GM12878 (cell line): ENCODE measurements at places on chromosomes 6 and 20. TPM values are rescaled to one million over a fixed set of nuclear protein-coding genes. Genes with fewer than 3 reads are reported as not detected.
A peak's percentile ranks its signal among the peaks of the same experiment; 100 is the strongest.

Gene NR2E1
- not detected in 2 replicates for total RNA-seq

Gene SLC35D3
- total RNA-seq, result not detected in 2 replicates

Gene SCUBE3
- total RNA-seq, result not detected in 2 replicates

- no peak for DNase-seq
Observed at GRCh38 chr20:35511814-35512420, 17.5 kb downstream of the C20orf173 start.

Gene C20orf173
- total RNA-seq, result not detected in 2 replicates

GRCh38 chr6:5684320-5685053 is 322.2 kb downstream of the NRN1 start:
- no peak for DNase-seq

Gene MCHR2
- not detected in 2 replicates for total RNA-seq

Gene PRDM13
- 0.15 TPM in 1 of 2 replicates, not detected in the other for total RNA-seq

GRCh38 chr6:70524721-70525286 is 41.9 kb upstream of the SDHAF4 start:
- DNase-seq, result no peak

Gene SDCBP2
- 0.77 and 1.5 TPM in 2 replicates for total RNA-seq

DNA sequence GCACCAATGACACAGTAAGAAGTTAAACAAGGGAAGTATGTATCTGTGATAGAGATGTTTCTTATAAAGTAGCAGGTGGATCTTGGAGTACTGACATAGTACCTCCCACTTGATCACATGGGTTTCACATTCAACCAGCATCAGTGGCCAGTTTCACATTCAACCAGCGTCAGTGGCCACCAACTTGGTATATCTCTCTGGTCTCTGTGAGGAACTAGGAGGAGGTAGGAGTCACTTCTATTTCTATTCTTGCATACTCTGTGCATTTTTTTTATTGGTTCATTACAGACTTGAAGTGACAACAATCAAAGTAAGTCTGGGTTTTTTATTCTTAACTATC is 200.3 kb upstream of the SIM1 start:
- peak; percentile 59 for DNase-seq

DNA sequence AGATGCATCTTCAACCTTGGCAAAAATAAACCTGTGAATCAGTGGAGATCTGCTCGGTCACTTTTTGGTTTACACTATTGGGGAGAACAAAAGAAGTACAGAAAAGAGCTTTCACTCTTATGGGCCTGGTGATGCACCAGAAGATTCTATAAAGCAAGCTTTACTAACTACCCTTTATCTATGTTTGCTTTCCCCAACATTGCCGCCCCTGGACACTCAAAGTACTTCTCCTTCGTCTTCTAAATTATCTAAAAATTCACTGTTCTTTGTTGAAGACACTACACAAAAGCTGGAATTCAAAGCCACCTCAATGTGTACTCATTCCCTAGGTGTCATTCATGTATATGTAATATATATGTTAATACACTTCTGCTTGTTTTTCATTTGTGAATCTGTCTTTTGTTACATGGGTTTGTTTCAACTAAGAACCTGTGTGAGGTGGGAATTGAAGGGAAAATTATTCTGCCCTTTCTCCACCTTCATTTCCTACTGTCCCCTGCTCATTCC is 97.9 kb upstream of the BTN3A2 start:
- no peak for DNase-seq

- no peak for DNase-seq
Observed at GRCh38 chr6:346386-347030, 45.0 kb upstream of the IRF4 start.

Gene MDFI
- not detected in 2 replicates for total RNA-seq

- no peak for DNase-seq
Observed at GRCh38 chr6:16660157-16660497, 101.1 kb downstream of the ATXN1 start.

Gene SMOC2
- total RNA-seq, result 0.10 and 0.11 TPM in 2 replicates
